ENCODE measurements at places on chromosomes 12 and 14. TPM values are rescaled to one million over a fixed set of nuclear protein-coding genes. Genes with fewer than 3 reads are reported as not detected.

Gene DAO
- total RNA-seq = not detected

Gene SLC6A12
- total RNA-seq = not detected

Gene GZMH
- total RNA-seq = not detected

Gene NTN4
- 4.8 TPM for total RNA-seq

Gene AVPR1A
- total RNA-seq = 0.09 TPM

Gene CREBL2
- 8.0 TPM for total RNA-seq

Gene GALNT8
- total RNA-seq = 2.0 TPM

Gene PRR4
- total RNA-seq = 5.4 TPM

Gene SUOX
- total RNA-seq = 38.9 TPM

Gene ACSS3
- 23.4 TPM for total RNA-seq

Gene AHSA1
- total RNA-seq = 99.9 TPM

Gene COPZ1
- total RNA-seq = 145 TPM

Gene TCL1A
- total RNA-seq = not detected

Gene CYP46A1
- 1.9 TPM for total RNA-seq

Gene KCNA5
- total RNA-seq = 0.80 TPM

Gene MAP3K9
- 9.2 TPM for total RNA-seq

Gene P3H3
- total RNA-seq = 80.7 TPM

All from mesothelial cell of epicardium (in vitro differentiated cells).